ENCODE measurements at places on chromosomes 2 and 18.

DNA sequence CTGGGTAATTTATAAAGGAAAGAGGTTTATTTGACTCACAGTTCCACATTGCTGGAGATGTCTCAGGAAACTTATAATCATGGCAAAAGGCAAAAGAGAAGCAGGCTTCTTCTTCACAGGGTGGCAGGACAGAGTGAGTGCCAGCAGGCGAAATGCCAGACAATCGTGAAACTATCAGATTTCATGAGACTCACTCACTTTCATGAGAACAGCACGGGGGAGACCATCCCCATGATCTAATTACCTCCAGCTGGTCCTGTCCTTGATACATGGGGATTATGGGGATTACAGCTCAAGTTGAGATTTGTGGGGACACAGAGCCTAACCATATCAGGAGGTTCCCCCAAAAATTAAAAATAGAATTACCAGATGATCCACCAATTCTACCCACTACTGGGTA, 675.5 kb upstream of the SLC8A1 start:
- DNase-seq = peak; percentile 13

DNA sequence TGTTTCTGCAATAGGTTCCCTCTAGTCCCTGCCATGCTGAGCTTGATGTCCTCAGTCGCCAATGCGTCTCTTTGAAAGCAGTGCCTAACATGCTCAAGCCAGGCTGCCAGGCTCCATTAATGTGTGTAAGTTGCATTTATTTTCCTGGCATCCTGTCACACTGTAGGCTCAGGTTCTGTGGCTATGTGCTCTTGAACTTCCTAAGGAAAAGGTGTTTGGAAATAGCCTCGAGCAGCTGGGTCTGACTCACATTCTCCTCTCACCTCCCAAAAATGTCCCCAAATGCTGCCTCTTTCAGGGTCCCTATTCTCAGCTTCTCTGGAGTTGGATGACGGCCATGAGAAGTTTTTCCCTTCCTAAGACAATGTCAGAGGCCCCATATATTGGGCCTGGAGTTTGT, 58.0 kb upstream of the SLC14A2 start:
- no peak for DNase-seq

GRCh38 chr2:30365201-30365600, 81.8 kb upstream of the LCLAT1 start:
- DNase-seq = no peak

GRCh38 chr2:3648652-3649177, 9.3 kb upstream of the ALLC start:
- DNase-seq = no peak

GRCh38 chr2:180944372-180944771, 36.0 kb upstream of the UBE2E3 start:
- DNase-seq = no peak

DNA sequence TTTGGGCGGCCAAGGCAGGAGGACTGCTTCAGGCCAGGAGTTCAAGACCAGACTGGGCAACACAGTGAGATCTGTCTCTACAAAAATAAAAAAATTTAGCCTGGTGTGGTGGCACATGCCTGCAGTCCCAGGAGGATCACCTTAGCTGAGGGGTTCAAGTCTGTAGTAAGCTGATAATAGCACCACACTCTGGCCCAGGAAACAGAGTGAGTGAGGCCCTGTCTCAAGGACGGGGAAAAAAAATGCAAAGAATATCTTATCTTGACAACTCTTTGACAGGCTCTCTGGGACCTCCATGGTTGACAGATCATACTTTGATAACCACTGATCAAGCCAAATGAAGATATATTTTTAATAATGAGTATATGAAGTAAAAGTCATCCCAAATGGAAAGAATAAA, 22.7 kb downstream of the USP34 start:
- DNase-seq = no peak

DNA sequence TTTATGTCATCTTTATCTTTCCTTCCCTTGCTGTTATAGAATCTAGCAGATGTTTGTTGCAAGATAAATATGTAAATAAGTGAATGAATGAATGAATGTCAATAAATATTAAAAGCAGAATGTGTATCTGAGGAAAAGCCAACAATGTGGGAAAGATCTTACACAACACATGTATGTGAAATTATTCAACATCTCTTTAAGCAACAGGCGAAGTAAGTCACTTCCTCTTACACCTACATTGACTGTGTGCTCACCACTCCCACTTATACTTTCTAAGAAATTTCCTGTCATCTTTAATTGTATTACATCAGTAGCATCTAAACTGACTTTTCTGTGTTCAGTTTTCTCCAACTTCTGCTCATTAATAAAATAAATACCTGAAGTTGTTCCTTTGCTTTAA, 43.0 kb downstream of the RAD51AP2 start:
- DNase-seq = no peak

GRCh38 chr2:71563872-71564271, 110.5 kb downstream of the DYSF start:
- DNase-seq = no peak

DNA sequence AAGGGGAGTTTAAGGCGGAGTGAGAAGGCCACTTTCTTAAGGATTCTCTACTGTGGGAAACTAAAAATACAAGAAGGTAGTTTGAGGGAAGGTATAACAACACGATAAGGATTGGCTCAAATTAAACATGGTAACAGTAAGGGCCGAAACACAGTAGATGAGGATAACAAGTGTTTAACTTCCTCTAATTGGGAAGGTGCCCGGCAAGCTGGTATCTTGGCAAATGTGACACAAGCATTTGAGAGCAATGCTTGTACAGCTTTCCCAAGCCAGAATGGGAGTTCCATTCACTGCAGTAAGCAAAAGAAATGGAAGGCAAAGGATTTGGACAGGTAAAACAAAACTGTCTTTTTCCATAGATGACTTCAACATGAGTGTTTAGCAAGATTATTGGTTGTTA, 19.8 kb downstream of the USP40 start:
- DNase-seq = no peak

- no peak for DNase-seq
These were observed 2.9 kb upstream of the INSIG2 start for GRCh38 chr2:118085173-118086023.

DNA sequence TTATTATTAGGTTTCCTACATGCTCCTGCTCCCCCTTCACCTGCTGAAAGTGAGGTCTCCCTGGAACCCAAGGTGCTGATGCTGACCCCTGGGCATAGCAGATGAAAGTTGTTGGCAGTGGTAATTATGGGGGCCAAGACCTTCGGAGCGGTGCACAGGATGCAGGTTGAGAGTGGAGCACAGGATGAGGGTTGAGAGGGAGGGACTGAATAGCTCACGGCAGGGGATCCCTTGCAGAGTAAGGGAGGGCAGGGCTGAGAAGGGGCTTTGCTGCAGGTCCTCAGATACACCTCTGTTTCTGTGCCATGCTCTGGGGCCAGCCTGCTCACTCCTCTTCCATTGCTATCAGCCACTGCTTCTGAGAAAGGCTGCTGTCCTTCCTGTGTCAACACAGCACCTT, 163.3 kb downstream of the FHOD3 start:
- no peak for DNase-seq

DNA sequence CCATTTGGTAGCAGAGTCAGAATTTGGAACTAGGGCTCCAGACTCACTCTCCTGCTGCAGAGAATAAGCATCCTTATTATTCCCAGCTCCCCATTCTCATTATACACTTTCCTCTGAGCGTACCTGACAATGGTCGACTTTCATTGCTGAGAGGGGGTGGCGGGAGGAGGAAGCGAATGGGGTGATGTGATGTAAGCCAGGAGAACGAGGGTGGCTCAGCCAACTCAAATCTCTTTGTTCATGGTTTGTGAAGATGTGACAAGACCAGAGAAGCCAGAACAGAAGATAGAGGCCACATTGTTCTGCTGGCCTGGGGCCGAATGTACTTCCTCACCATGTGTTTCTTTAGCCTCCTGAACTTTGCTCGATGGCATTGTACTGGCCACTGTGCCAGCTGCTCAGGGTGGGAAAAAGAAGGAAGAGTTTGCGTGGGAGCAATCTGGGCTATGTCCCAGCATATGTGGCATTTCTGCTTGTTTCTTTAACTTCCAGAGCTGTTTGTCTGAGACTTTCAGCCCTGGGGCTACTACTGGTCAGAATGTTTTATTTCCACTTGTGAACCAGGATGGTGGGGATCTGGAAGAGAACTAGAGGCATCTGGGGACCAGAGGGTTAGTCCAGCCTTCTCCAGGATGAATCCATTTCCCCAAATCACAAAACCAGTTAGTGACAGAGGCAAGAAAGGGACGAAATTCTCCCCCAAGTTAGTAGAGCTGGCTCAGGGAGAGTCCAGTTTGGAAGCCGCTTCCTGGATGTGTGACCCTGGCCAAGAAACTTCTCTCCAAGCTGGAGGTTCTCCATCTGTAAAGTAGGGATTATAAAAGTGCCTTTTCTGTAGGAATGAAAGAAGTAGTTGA, 62.6 kb downstream of the MOGAT1 start:
- no peak for DNase-seq

GRCh38 chr2:78521938-78522337, 503.6 kb upstream of the REG3G start:
- no peak for DNase-seq

- no peak for DNase-seq
These were observed 1.0 kb upstream of the SNRNP200 start for GRCh38 chr2:96306370-96306769.

DNA sequence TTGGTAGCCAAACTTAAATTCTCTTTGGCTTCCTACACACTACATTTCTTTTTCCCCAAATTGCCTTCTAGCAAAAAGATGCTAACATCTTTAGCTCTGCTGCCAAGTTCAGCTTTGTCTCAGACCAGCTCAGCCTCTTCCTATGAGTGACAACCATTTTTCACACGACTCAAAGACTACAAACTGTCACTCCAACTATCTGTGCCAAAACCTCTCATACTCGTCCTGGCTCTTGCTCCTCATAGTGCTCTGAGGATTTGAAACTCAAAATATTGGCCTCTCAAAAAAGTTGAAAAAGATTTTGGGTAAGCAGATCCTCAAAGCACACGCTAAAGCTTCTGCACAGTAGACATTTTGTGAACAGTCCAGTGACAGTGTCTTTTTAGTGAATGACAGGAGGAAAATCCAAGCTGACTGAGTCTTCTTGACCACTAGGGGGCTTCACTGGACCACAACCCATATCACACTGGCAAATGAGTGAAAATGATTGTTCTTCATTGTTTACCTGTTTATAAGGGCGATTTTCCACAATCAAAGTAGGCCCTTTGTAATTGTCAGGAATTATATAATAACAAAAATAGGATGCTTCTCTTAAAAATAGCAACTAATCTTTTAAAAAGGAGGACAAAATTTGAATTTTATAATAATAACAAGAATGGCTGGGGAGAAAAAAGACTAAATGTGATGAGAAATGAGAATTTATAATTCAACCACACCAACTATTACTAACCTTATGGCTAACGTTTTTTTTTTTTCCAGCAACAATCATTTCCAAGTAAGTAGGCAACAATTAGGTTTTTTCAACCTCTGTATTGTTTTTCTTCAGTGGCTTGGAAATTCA, 85.5 kb upstream of the PGAP1 start:
- peak; percentile 69 for DNase-seq

DNA sequence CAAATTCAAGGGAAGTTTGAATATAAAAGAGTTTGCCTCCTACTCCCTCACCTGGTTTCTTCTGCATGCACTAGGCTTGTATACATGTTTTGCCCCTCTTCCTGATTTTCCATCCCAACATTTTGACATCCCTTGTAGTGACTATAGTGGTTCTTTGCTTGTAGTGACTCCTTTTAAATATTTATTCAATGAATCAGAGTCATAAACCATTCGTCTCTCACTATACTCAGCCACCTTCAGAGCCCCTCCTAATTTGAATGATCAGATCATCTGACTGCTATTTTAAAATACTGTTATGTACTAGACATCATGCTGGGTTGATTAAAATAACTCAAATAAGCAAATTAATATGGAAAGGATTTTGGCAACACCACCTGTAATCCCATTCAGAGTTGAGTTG, 492.1 kb upstream of the PIK3C3 start:
- no peak for DNase-seq

GRCh38 chr2:26008851-26009566, 24.9 kb upstream of the RAB10 start:
- no peak for DNase-seq

DNA sequence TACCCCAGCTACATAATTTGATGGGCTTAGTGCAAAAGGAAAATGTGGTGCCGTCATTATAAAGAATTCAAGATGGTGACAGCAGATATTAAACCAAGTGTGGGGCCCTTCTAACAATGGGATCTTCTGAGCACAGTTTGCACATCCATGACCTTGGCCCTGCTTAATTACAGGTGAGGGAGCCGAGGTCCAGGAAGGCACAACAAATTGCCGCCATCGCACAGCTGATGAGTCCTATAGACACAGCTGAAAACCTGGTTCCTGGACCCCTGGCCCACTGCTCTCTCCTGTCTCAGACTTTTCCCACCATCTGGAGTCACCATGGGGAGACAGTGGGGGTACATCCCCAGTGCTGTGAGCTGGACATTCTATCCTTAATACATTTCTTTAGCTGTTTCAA, 95.8 kb upstream of the MAP4K3 start:
- DNase-seq = no peak

DNA sequence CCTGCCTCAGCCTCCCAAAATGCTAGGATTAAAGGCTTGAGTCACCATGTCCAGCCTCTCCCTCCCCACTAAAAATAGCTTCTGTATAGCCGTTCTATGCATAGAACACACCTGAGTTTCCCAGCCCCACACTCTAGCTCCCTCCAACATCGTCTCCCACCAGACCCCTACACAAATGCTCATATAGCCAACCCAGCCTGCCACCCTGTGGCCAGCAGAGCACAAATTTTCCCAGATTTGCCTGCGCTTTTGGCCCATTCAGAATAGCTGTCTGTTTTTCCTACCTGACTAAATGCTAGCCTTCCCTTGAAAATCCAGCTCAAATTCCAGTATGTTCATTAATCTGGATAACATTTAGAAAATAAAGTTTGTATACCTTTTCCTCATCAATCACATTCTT, 22.8 kb downstream of the TRABD2A start:
- no peak for DNase-seq

DNA sequence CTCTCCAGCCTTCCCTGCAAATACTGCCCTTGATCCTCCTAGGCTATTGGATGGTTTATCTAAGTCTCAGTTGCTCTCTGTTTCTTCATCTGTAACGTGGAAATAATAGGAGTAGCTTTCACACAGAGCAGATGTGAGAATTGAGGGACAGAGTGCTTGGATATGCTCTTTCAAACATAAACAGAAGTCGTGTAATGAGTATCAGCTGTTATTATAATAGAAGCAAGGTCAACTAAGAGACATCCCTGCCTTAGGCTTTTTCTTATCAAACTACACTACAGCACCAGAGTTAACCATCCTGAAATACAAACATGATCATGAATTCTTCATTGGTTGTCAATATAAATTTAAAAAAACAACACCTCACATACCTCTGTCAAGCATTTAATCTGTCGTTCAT, 138.2 kb downstream of the DOK6 start:
- no peak for DNase-seq

- no peak for DNase-seq
These were observed 680 bp downstream of the TTN start for GRCh38 chr2:178806543-178806942.

Measured in NCI-H1694 (cell line).